ENCODE measurements at places on chromosomes 11 and 22. TPM values are rescaled to one million over a fixed set of nuclear protein-coding genes. Genes with fewer than 3 reads are reported as not detected.

TSGA10IP gene
- not detected for total RNA-seq

CDHR5 gene
- not detected for total RNA-seq

OR51I1 gene
- total RNA-seq, result not detected

BMAL1 gene
- total RNA-seq, result 6.2 TPM

ABCG4 gene
- 0.15 TPM for total RNA-seq

ARHGEF17 gene
- 16.6 TPM for total RNA-seq

MMP12 gene
- total RNA-seq, result not detected

RAPSN gene
- total RNA-seq, result 0.30 TPM

OR52N4 gene
- total RNA-seq, result not detected
